Neural crest cell (in vitro differentiated cells): ENCODE measurements at places on chromosomes 5 and 9. TPM values are rescaled to one million over a fixed set of nuclear protein-coding genes. Genes with fewer than 3 reads are reported as not detected.

DNA sequence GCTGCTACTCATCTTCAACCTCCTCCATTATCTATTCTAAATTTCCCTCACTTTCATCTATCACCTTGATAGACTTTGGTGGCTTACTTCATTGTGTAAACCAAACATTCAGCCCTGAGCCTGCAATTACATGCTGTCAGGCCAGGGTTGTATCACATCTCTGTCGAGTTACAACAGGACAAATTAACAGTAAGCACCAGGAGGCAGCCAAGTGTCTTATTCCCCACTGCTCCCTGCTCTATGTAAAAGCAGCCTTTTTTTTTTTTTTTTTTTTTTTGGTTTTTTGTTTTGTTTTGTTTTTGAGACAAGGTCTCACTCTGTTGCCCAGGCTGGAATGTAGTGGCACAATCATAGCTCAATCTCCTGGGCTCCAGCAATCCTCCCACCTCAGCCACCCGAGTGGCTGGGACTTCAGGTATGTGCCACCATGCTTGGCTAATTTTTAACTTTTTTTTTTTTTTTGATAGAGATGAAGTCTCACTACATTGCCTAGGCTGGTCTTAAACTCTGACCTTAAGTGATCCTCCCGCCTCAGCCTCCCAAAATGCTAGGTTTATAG is 15.2 kb upstream of the ZCCHC9 start:
- no peak for DNase-seq

SLC45A2 gene
- 0.36 and 1.3 TPM in 2 replicates for total RNA-seq

DNA sequence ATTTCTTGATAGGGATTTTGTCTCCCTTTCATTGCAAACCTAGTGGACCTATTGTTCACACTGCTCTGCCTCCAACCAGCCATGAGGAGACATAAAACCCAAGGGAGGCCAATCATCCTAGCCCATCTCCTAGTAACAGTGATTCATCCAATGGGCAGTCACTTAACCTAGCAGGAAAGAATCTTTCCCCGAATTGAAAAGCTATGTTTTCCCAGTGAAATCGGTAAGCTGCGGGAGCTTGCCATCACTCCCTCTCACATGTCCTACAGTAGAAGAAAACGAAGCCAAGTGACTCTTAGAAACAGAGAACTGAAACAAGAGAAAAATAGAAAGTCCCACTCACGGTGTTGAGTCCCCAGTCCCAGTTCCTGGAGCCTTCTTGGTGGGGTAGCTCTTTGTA is 123.3 kb downstream of the SUSD1 start:
- DNase-seq = no peak

GRCh38 chr9:91567642-91568274 is 144.1 kb upstream of the NFIL3 start:
- no peak for DNase-seq

MYMK gene
- not detected in 2 replicates for total RNA-seq

KDM3B gene
- total RNA-seq = 100 and 104 TPM in 2 replicates

DNA sequence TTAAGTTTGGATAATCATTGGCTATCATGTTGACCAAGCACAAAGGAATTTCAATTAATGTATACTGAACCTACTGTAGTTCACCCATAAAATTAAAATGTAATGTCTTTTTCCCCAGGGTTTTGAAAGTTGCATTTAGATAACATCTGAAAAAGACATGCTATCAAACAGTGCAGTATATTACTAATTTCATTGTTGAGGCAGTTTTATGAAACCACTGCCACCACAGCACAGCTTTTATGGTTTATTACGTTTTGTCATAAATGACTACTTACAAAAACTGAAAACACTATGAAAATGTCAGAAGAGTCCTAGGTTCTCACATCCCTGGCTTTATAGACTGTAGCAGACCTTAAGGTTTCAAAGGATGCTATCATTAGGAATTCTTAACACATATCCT is 32.0 kb upstream of the HAPLN1 start:
- DNase-seq = no peak
